ENCODE measurements at places on chromosomes 5 and 9.

- no peak for DNase-seq
These were observed 320.9 kb downstream of the IRX2 start for GRCh38 chr5:2430606-2431005.

GRCh38 chr9:100099722-100100042 lies 639 bp downstream of the INVS start:
- DNase-seq = no peak

DNA sequence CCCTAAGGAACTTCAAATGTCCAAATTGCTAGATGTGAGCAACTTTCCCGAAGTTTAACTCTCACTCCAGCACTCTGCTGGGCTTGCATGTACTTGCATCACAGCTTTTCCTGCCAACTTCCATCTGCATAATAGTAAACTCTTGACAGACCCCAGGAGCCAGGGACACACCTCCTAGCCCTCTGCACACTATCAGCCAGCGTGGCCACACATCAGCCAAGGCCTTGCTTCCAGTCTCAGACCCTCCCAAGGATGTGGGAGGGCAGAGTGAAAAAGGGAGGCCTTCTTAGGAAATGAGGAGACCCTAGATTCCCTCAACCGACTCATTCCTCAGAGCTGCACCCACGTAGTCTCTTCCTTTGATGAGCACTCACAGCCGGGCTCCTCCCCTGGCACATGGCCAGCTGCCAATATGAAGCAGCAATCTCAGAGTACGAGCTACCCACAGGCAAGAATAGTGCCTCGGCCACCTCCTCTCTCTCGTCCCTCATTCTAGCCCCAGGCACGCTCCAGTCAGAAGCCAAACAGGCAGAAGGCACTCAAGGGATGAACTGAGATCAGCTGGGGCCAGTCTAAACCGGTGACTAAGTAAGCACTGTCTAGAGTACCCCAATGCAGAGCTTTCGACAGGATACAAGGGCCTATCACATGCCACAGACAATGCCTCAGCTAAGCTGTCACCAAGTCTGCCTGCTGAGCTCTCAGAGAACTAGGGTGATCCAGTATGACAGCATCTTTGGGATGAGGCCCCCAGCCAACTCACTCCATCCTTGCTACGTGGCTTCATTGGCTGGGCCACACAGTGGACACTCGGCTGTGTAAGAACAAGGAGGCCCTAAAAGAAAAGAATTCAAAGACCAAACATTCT lies 2.3 kb downstream of the P4HA2 start:
- DNase-seq = peak; percentile 26

DNA sequence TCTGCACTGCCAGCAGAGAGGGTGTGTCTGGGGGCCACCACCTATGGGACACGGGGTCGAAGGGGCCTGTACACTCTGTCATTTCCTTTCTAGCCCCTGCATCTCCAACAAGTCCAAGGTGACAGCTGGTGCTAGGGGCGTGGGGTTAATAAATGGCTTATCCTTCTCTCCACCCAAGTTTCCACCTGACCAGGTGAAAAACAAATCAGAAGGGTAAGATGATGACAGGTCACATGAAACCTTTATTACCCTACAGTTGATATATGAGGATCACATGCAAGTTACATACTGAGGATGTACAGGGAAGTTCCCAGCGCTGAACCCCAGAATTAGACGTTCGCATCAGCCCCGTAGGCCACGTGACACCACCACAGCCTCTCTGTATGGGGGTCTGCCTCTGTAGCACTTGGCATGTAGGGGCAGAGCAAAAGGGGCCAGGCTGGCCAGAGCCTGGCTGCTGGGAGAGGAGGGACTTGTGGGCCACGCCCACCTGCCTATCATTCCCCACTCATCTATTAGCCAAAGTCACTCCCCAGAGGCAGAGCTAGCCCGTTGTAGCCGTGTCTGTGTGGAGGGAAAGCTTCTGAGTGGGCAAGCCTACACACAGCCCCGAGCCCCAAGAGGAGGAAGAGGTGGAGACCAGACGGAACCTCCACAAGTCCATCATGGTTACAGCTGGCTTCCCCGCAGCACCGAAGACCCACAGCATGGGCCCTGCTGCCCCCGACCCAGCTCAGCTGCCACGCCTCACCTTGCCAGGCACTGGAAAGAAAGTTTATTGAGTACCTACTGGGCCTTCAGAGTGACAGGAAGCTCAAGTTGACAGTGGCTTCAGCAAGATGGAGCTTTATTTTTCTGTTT lies 2.2 kb downstream of the TMEM141 start:
- DNase-seq = no peak

DNA sequence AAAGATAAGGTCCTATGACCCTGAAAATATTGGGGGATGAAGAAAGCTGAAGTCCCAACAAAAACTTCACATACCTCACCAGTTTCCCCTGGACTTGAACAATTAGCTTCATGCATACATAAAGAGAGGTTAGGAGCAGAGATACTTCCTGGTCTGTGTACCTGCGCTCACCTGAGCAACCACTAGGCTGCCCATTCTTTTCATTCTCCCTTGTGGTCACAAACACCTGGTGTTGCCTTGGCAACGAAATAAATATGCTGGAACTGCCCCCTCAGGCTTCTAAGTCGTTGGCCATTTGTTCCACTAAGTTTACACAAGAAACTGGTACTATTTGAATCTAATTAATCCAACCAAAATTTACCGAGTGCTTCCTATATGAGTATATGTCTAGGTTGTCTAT lies 18.1 kb downstream of the OTP start:
- DNase-seq = no peak

- DNase-seq = no peak
These were observed 208.0 kb upstream of the PDE4D start for GRCh38 chr5:60101573-60101972.

DNA sequence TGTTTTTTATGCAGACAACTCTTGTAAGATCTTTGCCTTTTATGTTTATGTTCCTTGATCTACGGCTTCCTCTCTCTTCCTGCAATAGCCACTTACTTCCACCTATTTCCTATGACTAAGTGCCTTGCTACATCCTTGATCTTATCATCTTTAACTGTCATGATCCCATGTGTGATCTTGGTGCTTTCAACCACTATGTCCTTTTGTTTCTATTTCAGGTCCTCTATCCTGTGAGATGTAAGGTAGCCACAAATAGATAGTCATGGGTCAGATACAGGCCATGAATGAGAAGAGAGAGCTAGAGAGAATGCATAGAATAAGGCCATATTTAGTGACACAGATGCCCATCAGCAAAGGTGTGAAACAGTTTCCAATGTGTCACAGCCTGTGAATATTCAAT lies 243.6 kb upstream of the HAPLN1 start:
- DNase-seq = no peak

Data from stimulated activated CD4-positive, alpha-beta T cell treated with anti-CD3 and anti-CD28 coated beads, Interleukin-2, amount 100 ng/mL, for 4 hours (primary cell).